ENCODE measurements at places on chromosomes 6 and 20.

DNA sequence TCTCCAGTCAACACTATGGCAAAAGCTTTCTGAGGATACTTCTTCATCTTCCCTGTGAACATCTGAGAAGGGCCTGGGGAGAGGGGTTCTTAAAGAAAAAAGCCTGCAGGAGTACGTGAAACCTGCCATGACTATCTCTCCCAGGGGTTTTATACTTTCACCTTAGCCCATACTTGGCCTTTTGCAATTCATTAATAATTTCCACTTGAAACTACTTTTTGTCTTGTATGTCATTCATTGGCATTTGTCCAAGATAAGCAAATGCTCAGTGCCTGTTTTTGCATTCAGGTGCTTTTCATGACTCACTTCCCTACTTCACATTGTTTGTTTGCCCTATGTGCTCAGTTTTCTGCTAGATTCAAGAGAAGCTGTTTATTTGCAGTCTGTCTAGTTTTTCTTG lies 580.3 kb upstream of the GJE1 start:
- no peak for DNase-seq

DNA sequence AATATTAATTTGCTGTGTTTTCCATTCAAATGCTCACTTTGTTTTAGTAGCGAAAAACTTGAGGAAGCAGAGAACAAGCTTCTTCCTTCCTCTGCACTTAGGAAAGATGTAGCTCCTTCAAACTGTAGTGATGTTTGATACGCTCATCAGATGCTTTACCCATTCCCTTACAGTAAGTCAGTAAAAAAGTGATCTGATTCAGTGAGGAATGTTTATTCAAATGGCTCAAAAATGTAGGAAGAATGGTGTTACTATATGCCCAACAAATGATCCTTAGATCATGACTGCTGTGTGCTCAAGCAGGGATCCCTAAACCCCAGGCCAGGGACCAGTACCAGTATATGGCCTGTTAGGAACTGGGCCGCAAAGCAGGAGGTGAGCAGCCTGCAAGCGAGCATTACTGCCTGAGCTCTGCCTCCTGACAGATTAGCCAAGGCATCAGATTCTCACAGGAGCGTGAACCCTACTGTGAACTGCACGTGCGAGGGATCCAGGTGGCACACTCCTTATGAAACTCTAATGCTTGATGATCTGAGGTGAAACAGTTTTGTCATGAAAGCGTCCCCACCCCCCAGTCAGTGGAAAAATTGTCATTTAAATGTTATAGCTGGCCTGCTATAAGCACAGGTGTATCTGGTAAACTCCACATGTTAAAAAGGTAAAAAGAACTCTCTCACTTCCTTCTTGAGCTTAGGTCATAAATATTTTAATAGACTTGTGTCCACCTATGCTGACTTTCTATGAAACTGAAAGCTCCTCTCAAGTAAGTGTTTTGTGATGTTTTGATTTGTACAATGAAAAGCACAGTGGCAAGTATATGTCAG lies 187.2 kb downstream of the FOXC1 start:
- no peak for DNase-seq

DNA sequence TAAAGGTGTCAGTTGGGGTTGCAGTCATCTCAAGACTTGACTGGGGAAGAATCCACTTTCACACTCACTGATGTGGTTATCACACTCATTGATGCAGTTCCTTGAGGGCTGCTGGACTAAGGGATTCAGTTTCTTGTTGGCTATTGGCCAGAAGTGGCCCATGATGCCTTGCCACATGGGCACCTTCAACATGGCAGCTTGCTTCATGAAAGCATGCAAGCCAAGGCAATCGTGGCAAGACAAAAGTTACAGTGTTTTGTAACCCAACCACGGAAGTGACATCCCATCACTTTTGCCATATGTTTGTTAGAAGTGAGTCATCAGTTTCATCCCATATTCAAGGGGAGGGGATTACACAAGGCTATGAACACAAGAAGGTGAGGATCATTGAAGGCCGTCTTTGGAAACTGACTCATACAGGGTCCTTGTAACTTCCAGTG lies 3.8 kb upstream of the RANBP9 start:
- DNase-seq, result no peak

GRCh38 chr20:15619341-15619740 lies 953.9 kb downstream of the KIF16B start:
- DNase-seq, result no peak

DNA sequence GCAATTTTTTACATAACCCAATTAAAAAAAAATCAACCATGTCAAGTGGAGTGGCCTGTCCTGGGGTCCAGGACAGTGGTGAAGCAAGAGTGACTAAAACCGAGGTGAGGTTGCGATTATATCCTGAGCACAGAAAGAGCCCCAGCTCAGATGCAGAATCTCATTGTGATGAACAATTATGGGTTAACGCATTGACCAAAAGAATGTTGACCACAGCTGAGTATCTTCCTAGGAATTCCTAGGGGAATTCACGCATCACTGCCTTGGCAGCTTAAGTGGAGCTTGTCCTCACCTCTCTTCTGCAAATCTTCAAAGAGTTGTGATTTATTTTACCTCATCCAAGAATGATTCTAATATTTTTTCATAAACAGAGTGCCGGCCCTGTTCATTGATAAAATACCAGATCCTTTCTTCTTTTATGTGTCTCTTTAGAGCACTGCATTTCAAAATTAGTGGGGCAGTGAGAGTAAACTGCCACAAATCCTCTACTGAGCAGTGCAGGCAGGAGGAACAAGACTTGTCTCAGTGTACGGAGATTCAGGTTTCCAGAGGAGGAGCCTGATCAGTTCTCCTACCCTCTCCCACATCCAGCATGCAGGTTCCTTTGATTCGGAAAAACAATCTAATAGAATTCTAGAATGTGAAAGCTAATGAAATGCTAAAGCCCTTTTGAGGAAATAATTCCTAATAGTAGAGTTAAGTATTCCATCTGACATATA lies 60.1 kb upstream of the ZNF184 start:
- DNase-seq, result no peak

- no peak for DNase-seq
Measured at GRCh38 chr6:15941168-15941567, 187.7 kb upstream of the MYLIP start.

DNA sequence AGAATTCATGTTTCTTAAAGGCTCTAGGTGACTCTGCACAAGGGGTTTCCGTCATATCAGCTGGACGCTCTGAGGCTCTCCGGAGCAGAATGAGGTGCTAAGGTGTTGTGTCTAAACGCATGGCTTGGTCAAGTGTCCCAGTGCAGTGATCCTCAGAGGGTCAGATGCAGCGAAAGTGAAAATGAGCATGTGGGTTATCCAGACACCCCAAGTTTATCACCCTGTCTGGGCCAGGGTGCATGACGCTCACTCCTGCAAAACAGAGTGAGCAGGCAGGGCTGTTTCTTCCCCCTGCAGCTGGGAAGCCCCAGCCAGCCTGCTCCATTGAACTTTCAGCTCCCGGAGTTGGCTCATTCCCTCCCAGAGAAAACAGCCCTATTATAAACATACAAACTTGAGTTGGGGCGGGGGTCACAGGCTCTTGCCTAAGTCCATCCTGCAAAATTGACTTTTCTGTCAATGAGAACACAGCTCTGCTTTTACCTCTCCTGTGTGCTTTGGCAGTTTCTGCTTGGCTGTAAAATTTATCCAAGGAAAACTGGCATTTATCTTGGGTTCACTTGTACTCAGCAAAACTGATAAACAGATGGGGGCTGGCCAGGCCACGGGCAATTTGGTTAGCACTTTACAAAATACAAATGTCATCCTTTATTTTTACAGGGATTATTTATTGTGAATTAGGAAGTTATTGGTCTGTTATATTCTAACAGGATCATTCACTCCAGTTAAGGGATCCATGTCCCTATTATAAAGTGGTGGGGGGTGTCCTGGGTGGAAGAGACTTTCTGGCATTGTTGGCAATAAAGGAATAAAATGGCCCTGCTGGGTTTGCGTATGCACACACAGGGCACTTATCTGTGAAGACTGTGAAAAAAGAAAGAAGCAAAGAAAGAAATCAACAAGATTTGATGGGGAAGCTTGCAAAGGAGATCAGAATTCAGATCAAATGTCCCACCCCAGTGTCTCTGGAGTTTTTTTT lies 154.9 kb downstream of the FOXA2 start:
- no peak for DNase-seq

GRCh38 chr6:42071881-42072583 lies 21.7 kb downstream of the TAF8 start:
- DNase-seq, result no peak

DNA sequence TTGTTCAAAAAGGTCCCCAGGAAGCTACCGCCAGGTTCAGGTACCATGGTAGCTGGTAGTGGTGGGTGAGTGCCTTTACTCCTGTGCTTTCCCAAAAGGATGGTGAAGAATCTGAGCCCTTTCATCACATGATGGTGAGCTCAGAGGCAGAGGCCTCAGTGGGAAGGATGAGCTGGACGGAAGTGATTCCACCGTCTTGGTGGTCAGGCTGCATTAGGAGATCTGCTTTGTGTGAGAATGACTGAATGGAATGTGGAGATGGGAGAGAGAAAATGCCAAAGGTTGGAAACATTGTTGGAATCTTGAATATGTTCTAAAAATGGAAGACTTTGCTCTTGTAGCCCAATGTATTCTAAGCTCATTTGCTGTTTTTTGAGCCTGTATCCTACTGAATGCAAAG lies 108.1 kb upstream of the SCP2D1 start:
- DNase-seq, result no peak

DNA sequence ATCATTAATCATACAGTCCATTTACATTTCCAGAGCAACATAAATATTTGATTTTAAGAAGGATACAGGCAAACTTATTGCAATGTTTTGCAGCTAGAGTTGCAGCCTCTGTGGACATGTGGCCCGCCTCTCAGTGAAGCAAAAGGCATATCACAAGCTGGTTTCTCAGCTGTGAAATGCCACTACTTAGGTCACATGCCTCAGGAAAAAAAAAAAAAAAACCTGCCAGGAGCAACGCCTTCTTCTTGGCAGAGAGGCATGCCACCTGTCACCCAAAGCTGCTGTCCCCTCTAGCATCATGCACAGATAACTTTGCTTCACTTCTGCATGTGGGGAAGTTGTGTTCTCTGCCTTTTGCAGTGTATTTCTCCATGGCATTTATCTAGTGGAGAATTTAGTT lies 18.5 kb downstream of the GRM1 start:
- no peak for DNase-seq

- DNase-seq, result no peak
Measured at GRCh38 chr6:128694303-128695009, 174.1 kb upstream of the PTPRK start.

GRCh38 chr20:59295531-59295930 lies 4.9 kb upstream of the EDN3 start:
- DNase-seq, result no peak

DNA sequence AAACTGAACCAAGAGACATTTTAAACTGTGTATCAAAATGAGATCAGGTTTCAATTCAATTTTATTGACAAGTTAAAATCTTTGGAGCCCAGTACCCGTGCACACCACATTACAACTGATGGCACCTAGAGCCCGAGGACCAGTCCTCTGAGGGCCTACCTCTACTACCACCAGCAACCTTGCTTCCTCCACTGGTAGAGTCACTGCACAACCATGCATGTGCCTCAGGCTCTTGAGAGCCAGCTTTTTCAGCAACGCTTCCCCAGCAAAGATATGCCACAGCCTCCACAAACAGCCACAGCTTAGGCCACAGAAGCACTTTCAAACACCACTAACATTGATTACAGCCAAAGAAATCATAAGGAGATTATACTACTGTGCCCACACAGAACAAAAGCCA lies 328.6 kb upstream of the RNF217 start:
- DNase-seq, result no peak

DNA sequence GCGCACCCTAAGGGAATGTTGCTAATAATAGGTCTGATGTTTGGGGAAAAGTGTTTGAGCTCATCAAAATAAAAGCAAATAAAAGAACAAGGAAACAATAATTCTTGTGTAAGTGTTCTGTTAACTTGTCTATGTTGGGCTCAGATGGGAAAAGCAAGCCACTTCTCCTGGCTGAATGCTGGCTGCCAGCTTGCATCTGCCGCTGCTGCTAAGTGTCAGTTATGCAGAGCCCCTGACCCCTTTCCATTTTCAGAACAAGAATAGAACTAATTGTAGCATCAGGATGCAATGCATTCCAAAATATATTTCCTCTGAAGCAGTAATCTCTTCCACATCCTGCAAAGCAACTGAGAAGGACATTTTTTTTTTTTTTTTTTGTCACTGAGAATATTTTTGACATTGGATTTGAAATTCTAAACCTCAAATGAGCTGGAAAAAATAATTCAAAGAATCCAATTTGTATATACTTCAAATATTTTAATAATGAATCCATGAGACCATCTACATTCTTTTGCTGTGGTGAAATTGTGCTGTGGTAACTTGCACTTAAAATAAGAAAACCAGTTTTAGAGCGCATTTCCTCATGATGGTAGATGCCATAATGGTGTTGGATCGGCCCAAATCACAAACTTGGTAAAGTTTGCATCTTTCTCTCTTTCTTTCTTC lies 43.9 kb upstream of the DEK start:
- DNase-seq, result no peak

DNA sequence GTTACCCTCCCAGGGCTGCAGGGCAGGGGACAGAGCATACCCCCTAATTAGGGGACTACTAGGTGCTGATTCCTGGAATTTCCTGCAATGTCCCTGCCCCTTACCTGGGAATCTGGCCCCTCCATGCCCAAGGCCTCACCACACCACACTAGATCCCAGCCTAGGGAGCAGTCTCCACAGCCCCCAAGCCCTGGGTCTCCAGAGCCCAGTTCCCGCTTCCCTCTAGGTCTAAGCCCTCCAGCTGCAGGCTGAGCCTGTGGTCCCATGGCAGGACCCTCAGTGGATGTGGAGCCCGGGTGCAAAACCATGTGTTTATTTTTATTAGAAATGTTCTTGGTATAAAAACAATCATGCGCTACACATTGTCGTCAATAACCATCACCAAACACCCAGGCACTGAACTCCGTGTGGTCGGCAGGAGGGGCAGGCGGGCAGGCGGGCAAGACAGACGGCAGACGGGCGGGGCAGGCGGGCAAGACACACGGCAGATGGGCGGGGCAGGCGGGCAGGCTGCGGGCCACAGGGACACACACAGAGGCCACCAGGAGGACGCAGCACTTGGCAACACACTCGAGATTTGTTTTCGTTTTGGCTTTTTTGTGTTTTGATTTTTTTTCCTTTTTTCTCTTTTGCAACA lies 124.2 kb downstream of the GRM4 start:
- no peak for DNase-seq

DNA sequence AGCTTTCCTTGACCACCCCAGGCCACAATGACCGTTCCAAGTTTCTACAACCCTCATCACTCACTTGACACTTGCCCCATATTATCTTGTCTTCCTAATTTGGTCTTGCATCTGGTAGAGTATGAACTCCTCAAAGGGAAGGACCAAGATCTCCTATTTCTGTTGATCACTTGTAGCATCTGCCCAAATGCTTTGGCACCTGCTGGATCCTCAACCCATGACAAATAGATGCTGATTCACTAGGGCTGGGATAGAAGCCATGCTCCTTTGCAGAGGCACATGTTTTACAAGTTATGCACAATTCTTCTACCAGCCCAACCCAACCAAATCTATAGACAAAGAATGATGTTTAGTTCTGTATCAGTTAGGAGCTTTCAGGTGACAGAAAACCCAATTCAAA lies 110.7 kb downstream of the UNC5CL start:
- no peak for DNase-seq

DNA sequence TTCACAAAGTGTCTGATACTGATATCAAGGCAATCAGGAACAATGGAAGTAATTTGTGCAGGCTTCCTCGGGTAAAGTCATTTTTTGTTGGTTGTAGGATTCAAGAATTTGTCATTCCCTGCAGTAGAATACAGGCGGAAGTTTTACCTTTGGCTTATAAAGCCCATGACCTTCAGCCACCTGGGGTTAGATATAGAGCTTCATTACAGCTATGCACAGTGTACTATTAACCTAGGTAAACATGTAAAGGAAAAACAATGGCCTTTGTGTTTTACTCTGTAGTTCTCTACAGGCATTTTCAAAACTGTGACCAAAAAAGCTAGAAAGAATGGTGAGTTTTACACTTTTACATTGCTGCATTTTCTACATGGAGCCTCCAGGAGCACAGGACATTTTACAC lies 114.9 kb downstream of the NRSN1 start:
- DNase-seq, result no peak
